ENCODE measurements at places on chromosomes 11 and 22. TPM values are rescaled to one million over a fixed set of nuclear protein-coding genes. Genes with fewer than 3 reads are reported as not detected.

Gene MMP1
- 0.52 TPM for total RNA-seq

Gene NELL1
- total RNA-seq: 3.7 TPM

Gene TEX54
- not detected for total RNA-seq

Gene PRR14L
- 16.7 TPM for total RNA-seq

Gene RAC2
- 0.52 TPM for total RNA-seq

Gene OR51B5
- total RNA-seq: 0.52 TPM

Gene PGA5
- total RNA-seq: not detected

Gene FERMT3
- total RNA-seq: 4.7 TPM

Gene CD59
- total RNA-seq: 64.7 TPM
